ENCODE measurements at places on chromosomes 2 and 18. TPM values are rescaled to one million over a fixed set of nuclear protein-coding genes. Genes with fewer than 3 reads are reported as not detected.

Gene NAT8
- total RNA-seq = not detected

Gene CLEC4F
- not detected for total RNA-seq

Gene ASXL3
- total RNA-seq = not detected

Gene FHOD3
- total RNA-seq = 38.3 TPM

Gene DSG1
- not detected for total RNA-seq

Gene NXPH2
- not detected for total RNA-seq

All from articular chondrocyte of knee joint (primary cell).